ENCODE measurements at places on chromosomes 1 and 21.

DNA sequence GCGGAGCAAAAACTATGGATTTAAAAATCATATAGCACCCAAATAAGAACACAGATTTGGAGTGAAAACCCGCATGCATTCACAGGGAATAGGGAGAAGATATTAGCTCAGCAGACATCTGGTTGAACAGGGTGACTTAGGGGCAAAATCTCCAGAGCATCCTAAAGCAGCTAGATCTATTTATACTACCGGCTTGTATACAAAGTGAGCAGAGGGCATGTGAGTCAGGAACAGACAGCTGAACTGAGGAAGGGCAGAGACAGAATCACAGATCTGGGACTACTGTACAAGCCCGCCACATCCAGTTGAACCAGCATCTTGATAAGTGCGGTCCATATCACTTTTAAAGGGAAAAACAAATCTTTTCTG, 35.2 kb upstream of the EXOSC10 start:
- no peak for DNase-seq

DNA sequence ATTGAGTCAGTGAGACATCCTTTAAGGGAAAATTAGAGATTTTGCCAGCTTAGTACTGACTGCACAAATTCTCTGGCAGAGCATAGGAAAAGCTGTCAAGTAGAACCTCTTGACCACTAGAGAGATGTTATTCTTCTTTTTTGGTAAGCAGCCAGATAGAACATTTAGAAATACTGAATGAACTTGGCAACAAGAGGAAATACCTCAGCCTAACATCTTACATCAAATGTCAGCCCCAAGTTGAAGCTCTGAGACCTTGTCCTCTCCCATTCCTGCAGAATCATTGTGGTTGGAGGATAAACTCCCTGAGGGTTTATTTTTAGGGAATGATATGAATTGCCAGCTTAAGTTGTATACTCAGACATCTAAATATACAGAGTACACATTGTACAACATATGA, 53.5 kb downstream of the MIGA1 start:
- no peak for DNase-seq

DNA sequence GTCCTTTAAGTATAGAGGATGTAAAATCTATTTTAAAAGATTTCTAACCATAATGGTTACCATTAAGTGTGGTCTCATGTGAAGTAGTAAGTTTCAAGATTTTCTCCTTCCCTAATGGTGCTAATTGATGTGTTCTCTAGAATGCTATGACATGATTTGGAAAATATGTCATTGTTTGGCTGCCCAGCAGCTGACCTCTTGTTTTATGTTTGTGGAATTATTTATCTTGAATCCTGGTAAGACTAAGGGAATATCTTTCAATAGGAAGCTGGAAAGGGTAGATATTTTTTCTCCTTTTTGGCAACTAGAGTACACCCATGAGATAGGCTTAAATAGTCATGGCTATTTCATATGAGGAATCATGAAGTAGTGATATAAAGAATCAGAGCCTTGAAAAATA, 139.8 kb upstream of the CHODL start:
- no peak for DNase-seq

DNA sequence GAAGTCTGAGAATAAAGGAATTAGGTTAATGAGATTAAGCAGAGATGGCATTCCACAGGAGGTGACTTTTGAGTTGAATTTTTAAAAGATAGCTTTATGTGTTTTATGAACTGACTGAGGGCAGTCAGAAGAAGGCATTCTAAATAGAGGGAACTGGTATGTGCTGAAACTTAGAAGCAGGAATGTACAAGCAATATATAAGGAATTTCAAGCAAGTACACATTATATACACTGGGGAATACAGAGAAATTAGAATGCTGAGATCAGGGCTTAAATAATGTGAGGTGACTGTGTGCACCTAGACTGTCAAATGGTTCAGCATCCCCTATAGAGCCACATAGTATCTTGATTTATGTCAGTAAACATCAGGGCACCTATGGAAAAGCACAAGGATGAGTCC, 19.3 kb downstream of the WNT2B start:
- DNase-seq: no peak

DNA sequence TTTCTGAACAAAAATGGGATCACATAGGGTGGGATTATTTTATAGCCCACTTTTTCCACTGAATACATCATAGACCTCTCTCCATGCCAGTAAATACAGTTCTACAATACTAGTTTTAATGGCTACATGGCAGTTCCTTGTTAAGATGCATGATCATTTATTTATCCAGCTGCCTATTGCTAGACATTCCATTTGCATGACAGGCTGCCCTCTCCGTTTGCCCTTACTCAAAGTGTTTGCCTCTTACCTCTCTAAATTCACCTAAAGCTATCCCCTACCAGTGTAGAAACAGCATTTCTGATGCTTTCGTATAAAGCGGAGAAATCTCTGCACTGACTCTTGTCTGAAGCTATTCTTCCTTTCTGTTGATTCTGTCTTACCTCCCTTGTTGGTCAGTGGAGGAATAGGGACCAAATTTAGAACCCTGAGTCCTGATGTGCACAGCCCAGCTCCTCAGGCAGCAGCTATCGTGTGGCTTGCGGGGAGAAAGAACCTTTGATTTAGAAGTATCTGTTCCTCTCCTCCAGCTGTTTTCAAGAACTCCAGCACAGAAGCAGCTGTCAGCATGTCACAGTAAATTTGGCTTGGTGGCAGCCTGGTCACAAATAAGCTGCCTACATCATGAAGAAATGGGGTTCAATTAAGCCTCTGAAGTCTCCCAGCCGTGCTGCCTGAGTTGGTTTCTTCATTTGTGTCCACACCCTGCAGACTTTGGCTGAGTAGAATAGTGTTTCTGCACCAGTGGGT, 337.3 kb downstream of the PRDM2 start:
- DNase-seq: no peak

- DNase-seq: no peak
These were observed 438.9 kb downstream of the CAMTA1 start for GRCh38 chr1:7224081-7224534.

DNA sequence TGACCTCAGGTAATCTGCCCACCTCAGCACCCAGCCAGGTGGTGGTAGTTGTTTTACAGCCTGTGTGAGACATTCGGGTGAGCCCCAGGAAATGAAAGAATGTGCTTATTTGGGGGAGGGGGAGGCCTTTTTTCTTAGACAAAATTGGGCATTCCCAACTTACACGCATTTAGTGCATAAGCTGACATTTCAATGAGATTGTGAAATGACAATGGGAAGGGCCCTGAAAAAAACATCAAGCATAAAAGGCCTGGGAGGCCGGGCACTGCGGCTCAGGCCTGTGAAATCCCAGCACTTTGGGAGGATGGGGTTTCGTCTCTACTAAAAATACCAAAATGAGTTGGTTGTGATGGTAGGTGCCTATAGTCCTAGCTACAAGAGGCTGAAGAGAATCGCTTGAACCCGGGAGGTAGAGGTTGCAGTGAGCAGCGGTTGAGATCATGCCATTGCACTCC, 5.0 kb downstream of the GAS5 start:
- no peak for DNase-seq

GRCh38 chr1:52915855-52916220, 5.7 kb downstream of the ECHDC2 start:
- DNase-seq: no peak

GRCh38 chr1:226511296-226511695, 37.3 kb upstream of the STUM start:
- no peak for DNase-seq

- DNase-seq: no peak
These were observed 59.2 kb downstream of the SLC25A24 start for GRCh38 chr1:108140936-108141335.

DNA sequence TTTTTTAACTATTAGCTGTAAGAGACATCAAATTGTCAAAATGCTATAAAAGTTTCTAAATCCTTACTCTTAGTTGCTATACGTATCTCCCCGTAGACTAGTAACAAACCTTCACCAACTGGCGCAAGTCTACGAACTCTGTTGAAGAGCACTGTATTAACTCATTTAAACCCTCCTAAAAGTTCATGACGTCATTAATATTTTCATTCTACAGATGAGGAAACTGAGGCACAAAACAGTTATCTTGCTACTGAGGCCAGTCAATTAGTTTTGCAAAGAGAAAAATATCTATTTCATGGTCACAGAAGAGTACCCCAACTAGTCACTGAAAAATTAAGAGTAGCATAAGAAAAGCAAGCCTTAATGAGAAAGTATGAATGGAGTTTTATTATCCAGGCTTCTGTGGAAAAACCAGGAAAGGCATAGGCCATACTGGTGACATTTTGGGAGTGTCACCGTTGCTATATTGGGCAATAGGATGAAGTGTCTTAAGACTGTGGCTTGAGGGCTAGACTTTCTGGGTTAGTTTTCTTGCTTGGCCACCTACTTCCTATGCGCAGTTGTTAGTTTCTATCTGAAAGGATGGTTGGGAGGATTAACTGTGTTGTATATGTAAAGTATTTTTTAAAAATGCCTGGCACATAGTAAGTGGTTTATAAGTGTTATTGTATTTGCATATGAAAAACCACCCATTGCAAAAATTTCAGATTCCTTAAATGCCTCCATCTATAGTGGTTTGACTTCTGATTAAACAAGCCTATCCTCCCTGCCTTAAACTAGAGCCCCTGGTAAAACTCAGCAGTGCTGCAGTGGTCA, 52.4 kb upstream of the SYT14 start:
- DNase-seq: no peak

DNA sequence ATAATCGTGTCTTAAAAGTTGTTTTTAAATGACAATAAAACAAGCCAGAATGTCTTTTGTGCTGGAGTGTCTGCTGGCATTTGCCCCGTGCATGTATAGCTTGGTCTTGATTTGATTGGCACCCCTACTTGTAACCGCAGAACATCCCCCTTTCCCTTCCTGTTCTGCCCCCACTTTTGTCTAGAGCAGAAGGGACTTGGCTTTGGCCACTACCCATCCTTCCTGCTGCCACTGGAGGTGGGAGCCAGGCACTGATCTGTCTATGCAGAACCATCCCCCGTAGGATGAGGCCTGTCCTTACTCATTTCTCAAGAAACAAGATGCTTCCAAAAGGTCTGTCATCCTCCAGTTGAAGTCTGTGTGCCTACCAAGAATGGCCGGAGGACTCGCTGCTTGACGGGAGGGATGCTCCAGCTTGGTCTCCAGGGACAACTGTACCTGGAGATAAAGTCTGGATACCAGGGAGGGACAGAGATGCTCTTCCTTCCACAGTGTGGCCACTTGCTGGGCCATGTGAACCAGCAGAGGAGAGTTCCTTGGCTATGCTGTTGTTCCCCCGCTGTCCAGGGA, 1.1 kb upstream of the SLC27A3 start:
- DNase-seq: no peak

DNA sequence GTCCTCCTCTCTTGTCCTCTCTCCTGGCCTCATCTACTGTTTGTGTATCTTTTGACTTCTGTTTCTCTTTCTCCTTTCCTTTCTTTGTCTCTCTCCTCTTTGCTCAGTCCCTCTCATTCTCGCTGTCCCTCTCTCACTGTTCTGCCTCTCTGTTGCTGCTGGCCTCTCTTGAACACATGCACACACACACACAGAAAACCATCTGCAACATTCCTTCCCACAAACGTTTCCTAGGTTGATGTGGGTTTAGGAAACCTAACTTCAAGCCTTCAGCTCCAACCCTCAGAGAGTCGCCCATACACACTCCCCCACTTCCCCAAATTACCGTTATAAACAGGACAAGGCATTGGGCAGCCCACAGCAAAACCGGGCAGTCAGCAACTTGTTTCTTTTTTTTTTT, 10.9 kb upstream of the SSBP3 start:
- no peak for DNase-seq

DNA sequence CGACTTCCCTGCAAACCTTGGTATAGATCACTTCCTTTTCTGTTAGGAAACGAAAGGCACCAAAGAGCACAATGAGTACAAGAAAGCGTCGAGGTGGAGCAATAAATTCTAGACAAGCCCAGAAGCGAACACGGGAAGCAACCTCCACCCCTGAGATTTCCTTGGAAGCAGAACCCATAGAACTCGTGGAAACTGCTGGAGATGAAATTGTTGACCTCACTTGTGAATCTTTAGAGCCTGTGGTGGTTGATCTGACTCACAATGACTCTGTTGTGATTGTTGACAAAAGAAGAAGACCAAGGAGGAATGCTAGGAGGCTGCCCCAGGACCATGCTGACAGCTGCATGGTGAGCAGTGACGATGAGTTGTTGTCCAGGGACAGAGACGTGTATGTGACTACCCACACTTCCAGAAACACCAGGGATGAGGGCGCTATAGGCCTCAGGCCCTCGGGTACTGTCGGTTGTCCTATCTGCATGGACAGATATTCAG, 18.5 kb downstream of the FAM89A start:
- DNase-seq: no peak

GRCh38 chr1:200811704-200812103, 61.1 kb upstream of the GPR25 start:
- DNase-seq: no peak

DNA sequence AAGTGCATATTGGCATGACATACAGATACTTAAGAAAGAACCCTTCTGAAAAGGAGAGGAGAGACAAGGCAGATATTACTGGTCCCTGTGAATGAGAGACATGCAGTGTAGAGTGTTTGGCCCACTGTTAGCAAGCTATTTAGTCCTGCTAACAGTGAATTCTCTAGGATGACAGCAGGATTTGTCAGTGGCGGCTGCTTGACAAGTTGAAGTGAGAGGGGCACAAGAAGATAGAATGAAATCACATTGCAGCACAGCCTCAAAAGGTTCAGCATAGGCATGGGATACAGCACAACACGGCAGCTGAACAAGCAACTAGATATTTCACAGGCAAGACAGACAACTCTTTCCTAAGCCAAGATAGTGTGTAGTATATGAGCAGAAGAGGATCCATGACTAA, 407.9 kb downstream of the PLA2G4A start:
- no peak for DNase-seq

GRCh38 chr1:54118704-54119103, 34.1 kb downstream of the CDCP2 start:
- no peak for DNase-seq

- no peak for DNase-seq
These were observed 141.6 kb downstream of the MIS18A start for GRCh38 chr21:32137266-32137665.

DNA sequence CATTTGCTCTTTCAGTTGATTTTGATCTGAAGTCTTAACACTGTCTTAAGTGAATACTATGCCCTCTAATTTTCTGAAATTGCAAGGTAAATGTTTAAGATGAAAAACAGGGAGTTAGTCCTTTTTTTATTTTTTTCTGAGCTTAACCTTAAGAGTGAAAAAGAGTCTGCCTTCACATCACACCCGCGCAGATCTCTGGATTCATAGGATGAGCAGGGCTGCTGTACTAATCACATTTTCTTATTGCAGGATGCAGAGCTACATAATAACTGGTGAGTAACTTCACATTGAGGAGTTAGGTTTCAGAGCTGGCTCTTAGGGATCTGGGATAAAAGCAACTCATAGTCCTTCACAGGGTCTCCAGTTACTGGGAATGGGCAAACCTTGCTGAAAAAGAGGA, 188.7 kb upstream of the ATP1B1 start:
- DNase-seq: no peak
